ENCODE measurements at places on chromosomes 12 and 14.

- DNase-seq, result no peak
Measured at GRCh38 chr14:75562489-75562888, 15.9 kb upstream of the FLVCR2 start.

GRCh38 chr14:91128699-91129098 is 14.8 kb downstream of the DGLUCY start:
- DNase-seq, result no peak

- no peak for DNase-seq
Measured at GRCh38 chr12:106130474-106131113, 8.2 kb downstream of the NUAK1 start.

GRCh38 chr14:63401646-63402045 is 82.9 kb upstream of the GPHB5 start:
- DNase-seq, result no peak

DNA sequence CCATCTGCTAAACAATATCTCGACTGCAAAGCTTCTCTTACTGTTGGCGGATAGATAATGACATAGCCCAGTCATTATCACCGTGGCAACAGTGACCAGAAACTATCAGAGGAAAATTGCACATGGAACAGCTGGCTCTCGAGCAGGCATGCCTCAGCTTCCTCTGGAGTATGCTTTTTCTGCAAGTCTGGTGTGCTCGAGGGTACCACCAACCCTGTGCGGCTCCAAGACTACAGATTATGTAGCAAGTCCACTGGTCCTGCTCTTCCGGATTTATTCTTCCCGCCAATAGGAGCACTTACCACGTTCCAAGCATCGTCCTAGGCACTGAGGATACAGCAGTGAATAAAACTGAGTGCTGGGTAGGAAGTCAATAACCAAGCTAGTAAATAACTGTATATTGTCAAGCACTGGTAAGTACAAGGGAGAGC is 1.4 kb upstream of the GLRX5 start:
- no peak for DNase-seq

- no peak for DNase-seq
Measured at GRCh38 chr12:128871516-128871892, 18.2 kb downstream of the GLT1D1 start.

Measured in naive thymus-derived CD8-positive, alpha-beta T cell (primary cell).